ENCODE measurements at places on chromosomes 2 and 18. TPM values are rescaled to one million over a fixed set of nuclear protein-coding genes. Genes with fewer than 3 reads are reported as not detected.

GRCh38 chr2:237565974-237566373, 400 bp upstream of the PRLH start:
- no peak for DNase-seq

GRCh38 chr2:101114815-101115214, 36.4 kb downstream of the TBC1D8 start:
- no peak for DNase-seq

DNA sequence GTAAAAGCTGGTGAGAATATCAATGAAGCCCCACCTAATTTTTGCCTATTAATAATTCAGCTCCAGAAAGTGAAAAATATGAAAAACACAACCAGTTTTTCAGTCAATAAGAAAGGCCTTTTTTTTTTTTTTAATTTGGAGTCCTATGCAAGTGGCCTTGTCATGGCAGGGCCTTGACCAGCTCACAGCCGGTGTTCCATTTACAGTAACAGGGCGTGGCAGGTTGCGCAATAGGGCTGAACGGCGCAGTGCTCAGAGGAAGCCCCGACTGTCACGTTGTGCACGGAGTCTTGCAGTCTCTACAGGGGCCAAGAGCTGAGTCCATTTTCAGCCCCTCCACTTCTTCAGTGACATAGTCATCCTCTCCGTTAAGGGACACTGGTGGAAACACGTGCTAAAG, 184.1 kb upstream of the FN1 start:
- DNase-seq = peak; percentile 49

The TCF7L1 gene
- total RNA-seq = 9.8 TPM

The CCBE1 gene
- total RNA-seq = 0.74 TPM

The G6PC2 gene
- total RNA-seq = 0.21 TPM

The CLEC4F gene
- 0.16 TPM for total RNA-seq

The AKAIN1 gene
- not detected for total RNA-seq

The CXCR4 gene
- 2.0 TPM for total RNA-seq
